Activated CD4-positive, CD25-positive, alpha-beta regulatory T cell (primary cell): ENCODE measurements at places on chromosomes 4 and X.

DNA sequence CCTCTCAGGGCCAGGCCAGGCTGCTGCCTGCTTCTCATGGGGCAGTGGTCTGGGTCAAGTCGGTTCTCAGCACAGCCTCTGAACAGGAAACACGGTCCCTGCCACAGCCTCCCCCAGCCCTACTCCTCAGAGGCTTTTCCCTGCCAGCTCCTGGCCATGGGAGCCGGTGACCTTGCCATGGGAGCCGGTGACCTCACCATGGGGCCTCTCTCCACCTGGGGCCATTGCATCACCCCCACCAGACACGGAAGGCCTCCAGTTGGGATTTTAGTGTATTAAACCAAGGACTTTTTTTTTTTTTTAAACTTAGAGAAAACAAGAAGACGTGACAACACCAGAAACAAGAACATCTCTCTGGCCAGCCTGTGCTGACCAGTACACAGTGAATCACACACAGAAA lies 25.6 kb downstream of the ETDB start:
- DNase-seq, result no peak

DNA sequence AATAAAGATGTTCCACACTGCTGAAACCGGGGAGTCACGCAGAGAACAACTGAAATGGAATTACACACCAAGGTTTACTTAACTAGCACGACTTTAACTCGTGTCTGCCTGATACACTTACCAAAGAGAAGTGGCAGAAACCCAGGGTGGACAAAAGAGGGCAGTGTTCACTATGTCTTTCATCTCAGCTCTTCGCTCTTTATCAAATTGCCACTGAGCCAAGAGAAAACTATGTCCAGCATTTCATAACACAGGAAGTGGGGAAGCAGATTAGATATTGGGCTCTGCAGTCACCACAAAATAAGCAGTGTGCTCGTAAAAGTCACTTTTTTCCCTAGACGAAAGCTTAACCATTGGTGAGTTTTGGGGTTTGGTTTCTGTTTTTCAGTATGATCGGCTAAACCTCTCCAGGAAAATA lies 155.7 kb downstream of the CHIC2 start:
- DNase-seq, result no peak

DNA sequence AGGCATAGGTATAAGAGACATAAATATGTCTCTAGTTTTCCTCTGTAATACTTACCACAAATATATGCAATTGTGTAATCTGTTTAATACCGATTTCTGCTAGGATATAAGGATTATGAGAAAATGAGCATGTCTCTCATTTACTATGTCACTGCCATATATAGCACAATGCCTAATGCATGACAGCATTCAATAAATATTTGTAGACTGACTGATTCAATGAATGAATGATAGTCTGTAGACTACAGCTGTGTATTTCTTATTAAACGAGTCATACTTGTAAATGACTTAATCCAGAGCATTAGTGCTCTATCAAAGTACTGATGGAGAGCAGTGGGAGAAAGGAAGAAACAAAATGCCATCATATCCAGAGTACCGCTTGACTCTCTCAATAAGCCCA lies 175.6 kb downstream of the PPP3CA start:
- no peak for DNase-seq

- no peak for DNase-seq
Measured at GRCh38 chr4:76753814-76754213, 144.1 kb downstream of the SOWAHB start.

DNA sequence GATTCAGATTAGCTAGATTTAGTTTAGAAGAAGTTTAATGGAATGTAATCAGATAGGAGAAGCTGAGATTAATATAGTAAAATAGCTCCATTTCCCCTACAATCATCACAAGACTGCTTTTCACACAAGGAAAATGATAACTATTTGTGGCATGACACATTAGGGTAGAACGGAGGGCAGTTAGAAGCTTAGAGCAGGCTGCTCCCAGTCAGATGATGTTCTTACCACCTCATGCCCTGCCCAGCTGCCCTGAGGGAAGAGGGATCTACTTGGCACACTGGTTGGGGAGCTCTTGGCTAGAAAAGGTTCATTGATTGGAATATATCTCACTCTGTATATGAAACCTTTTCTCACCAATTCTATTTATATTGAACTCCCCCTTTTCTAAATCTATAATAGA lies 180.7 kb upstream of the IL15 start:
- no peak for DNase-seq

- DNase-seq, result no peak
Measured at GRCh38 chr4:185846505-185847150, 34.6 kb upstream of the SORBS2 start.

DNA sequence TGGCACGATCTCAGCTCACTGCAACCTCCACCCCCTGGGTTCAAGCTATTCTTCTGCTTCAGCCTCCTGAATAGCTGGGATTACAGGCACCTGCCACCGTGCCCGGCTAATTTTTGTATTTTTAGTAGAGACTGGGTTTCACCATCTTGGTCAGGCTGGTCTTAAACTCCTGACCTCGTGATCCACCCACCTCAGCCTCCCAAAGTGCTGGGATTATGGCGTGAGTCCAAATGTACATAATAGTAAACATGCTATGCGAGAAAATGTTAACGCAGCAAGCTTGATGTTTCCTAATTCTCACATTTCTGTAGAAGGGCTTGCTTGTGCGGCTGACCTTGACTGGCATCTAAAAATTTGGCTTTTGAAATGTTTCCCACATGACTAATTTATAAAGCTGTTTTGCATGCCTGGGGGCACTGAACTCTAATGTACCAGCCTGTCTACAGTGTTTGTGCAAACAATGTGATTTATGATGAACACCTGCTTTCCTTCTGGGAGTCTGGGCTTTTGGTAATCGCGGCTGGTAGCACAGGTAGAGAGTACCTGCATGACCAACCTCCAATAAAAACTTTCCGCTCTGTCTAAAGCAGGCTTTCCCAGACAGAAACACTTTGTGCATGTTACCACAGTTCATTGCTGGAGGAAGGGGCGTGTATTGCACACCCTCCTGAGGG lies 216.8 kb downstream of the IL15 start:
- DNase-seq, result no peak

GRCh38 chr4:11489453-11490083 lies 60.9 kb upstream of the HS3ST1 start:
- no peak for DNase-seq

DNA sequence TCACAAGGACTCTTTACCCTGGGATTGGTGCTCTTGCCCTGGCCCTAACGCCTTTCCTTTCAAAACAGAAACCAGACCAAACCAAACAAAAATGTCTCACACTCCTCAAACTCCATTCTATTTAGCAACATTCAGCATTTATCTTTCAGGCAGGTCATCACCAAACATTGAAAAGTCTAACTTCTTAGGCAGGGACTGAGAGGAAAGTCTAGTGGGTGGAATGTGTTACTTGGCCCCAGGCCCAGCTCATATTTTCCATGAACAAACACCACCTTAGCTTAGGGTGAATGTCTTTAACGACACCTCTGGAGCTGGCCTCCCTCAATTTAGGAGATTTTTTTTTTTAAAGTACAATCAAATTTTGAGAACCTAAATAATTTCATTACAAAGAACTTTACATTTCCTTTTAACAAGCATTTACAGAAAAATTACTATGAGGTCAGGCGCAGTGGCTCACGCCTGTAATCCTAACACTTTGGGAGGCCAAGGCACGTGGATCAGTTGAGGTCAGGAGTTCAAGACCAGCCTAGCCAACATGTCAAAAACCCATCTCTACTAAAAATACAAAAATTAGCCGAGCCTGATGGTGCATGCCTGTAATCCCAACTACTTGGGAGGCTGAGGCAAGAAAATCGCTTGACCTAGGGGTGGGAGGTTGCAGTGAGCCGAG lies 10.2 kb upstream of the N4BP2 start:
- DNase-seq, result no peak
